ENCODE measurements at places on chromosomes 5 and 9.

- DNase-seq, result no peak
These were observed 64.1 kb downstream of the ZFAND5 start for GRCh38 chr9:72300873-72301272.

- DNase-seq, result no peak
These were observed 17.0 kb downstream of the WNK2 start for GRCh38 chr9:93200989-93201334.

DNA sequence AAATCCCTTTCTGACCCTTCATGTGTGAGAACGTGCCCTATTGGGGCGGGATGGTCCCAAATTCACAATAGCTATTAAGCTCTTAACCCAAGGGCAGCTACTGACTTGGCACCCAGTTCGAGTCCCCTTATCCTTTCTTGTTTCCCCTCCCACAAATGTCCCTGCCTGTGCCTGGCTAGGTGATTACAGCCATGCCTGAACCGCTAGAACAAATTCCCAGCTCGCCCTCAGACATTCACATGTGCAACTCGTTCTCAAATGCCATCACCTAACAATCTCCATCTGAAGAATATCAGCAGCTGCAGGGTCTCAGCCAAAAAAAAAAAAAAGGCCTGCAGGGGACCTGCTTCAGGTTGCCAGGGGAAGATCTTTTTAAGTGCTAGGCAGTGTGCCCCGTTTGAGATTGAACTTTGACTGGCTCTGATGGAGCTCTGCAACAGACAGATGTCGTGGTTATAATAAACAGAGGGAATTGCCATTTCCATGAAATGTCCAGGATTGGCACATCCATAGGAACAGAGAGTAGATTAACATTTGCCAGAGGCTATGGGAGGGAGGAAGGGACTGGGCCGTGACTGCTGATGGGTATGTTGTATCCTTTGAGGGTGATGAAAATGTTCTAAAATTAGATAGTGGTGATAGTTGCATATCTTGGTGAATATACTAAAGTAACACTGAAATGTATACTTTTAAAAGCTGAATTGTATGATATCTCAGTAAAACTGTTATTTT lies 347.2 kb upstream of the WWC1 start:
- DNase-seq, result no peak

DNA sequence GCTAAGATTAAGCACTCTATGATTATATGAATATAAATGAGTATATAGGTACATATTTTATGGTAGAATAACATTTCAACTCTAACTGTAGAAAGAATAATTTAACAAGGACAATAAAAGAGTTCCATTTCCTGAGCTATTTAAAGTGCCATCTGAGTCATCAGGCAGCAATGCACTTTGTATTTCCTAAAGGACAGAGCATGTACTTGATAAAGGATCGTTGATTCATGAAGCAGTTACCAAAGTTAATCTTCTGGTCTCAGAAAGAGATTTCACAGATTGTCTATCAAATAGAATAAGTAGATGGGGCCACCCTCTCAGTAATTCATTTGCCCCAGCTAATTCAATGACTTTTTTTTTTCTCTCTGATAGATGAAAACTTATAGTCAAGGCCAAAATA lies 747.8 kb downstream of the CDH18 start:
- no peak for DNase-seq

- no peak for DNase-seq
These were observed 39.5 kb downstream of the C9orf152 start for GRCh38 chr9:110168486-110168885.

DNA sequence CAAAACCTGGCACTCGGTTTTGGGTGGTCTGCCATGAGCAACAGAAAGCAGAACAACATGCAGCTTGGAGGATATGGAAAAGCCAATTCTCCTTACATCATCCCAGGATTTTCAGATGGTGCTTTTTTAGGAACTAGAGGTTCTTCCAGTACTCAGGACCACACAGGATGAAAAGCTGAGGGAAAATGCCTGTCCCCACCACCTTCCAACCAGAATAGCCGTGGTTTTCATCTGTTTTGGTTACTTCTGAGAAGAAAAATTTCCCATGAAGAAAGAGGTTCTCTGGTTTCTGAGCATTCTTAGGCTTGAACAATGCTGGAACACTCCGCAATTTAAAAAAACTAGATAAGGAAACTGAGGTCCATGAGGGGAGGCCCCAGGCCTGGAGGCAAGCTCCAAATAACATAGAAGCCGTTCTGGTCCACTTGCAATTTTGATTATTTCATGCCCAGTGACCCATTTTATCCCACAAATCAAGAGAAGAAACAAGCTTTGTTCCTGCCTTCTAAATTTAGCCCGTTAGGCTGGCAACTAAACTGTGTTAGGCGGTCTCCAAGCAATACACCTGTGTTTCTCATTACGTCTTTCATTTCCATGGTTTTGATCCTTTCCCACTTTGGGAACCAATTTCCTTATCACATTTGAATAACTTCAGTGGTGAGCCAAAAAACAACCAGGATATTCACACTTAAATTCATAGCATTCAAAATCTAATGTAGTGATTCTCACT lies 79.2 kb upstream of the SPIN1 start:
- no peak for DNase-seq

DNA sequence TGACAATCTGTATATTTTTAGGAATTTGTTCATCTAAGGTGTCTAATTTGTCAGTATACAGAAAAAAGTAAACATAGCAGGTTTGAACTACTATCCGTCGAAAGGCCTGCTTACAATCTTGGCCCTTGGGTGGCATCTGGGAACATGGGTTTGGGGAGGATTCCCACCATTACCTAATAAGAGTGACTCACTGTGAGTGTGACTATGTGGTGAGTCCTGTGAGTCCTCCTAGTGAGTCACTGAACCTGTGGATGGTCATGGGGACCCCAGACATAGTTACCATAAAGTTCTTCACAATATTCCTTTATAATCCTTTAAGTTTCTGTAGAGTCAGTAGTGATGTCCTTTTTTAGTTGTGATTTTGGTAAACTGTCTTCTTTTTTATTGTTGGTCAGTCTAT lies 37.0 kb downstream of the RNF130 start:
- DNase-seq, result no peak

- DNase-seq, result no peak
These were observed 188.6 kb upstream of the ZNF608 start for GRCh38 chr5:124935065-124935464.

- DNase-seq, result no peak
These were observed 141.3 kb downstream of the SCAMP1 start for GRCh38 chr5:78501411-78502352.

- peak; percentile 90 for DNase-seq
These were observed 4.3 kb upstream of the AHRR start for GRCh38 chr5:317086-317811.

GRCh38 chr5:160699301-160699700 lies 152.7 kb downstream of the ATP10B start:
- DNase-seq, result peak; percentile 12
